ENCODE measurements at places on chromosomes 7 and 10.
A peak's percentile ranks its signal among the peaks of the same experiment; 100 is the strongest.

- no peak for DNase-seq
Measured at GRCh38 chr7:46494028-46494427, 573.0 kb upstream of the IGFBP3 start.

DNA sequence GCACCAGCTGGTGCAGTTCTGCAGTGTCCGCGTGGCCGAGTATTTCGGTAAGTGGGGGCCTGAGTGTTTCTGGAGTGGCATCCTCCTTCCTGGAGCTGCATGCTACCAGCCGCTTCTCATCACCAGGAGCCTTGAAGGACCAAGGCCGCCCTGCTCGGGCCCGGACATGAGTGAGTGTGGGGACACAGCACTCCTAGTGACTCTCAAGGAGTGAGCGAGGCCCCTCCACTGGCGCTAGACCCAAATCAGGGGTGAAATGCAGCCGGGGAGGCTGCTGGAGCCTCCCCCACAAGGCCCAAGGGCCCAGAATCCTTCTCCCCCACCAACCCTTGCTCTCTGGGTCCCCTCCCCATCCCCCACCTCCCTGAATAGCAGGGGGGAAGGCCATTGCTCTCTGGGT, 48.0 kb downstream of the CAMK2B start:
- DNase-seq = no peak

DNA sequence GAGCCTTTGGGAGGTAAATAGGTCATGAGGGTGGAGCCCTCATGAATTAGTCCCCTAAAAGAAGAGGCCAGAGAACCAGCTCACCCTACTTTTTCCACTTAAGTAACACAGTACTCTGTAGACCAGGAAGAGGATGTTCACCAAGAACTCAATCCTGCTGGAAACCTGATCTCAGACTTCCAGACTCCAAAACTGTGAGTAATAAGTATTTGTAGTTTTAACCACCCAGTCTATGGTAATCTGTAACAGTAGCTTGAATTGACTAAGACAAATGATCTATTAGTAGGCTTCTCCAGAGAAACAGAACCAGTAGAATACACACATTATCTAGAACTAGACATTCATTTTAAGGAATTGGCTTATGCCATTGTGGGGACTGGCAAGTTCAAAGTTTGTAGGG, 51.5 kb downstream of the ANKMY2 start:
- no peak for DNase-seq

DNA sequence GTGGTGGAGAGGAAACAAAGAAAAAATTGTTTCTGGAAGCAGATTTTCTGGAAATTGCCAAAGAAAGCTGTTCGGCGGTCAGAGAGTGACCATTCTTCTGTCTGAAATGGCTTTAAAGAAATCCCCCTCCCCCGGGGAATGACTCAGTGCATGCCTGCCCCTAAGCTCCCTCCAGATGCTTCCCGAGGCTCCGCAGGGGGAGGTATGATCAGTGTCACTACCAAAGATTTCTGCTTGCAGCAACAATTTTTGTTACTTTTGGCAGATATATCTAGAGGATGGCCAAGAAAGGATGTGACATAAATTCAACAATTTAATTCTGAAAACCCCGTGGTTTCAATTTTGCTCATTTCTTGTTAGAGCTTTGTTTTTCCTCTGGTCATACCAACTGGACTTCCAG, 163.9 kb downstream of the JCAD start:
- DNase-seq = no peak

DNA sequence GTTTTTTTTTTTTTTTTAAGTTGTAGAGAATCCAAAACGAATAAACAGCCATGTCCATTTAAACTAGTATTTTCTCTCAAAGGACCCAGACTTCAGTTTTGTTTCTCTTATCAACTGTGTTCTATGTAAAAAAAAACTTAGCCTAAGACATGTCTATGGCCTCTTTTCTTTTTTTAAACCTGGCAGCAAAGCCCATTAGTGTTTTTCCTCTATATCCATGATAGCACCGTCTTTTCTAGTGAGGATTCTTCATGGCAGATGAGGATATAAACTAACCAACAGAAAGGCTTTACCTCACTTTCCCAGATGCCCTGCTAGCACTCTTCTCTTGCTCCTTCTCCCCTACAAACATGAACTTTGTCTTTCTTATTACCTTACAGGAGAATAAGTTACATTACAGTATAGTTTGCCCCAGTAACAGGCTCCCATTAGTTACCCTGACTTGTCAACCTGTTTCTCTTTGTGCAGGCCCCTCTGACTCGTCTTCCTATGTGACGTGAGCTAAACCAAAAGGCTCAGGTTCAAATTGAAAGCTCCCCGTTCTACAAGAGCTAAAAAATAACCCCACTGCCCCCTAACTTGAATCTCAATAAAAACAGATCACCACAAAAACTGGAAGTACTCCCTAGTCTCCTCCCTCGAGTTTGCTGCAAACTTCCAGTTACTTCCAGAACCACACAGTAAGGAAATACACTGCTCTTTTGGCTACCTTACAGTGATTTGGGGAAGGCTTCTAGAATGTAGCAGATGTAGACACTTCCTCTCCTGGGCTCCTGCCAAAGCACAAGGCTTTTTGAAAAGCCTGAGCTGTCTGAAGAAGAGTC, 20.1 kb downstream of the P4HA1 start:
- DNase-seq = peak; percentile 16

DNA sequence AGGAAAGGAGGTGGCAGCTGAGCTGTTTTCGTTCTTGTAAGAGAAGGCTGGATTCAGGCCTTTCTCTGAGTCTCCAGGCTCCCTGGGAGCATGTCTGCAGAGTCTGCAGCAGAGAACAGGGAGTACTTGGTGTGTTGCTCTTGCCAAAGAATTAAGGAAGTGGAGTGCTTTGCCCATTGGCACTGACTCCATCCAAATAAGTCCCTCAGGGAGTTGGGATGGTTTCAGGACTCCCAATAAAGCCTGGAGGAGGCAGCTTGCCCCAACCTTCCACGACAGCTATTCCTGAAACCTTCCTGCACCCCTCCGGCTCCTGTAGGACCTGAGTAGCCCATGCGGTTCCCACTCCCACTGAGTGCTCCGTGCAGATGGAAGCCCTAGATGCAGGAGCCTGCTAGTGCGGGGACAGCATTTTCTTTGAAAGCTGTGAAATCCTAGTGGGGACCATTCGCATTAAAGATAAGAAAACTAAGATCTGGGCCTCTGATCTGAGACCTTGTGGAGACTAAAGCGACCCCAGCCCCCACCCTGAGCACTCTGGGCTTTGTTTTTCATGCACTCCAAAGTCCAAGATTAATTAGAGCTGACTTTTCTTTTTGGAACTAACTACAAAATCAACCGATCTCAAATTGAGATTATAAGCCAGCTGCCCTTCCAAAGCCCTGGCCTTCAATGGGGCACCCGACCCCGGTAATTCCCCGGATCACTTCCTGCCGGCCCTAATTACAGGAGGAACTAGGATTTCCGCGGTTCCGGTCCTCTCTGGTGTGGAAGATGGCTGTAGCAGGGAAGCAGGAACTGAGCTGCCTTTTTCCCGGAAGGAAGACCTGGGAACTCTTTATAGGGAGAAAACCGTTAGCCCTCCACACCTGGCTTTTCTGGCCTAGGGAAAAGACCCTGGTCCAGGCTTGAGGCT, 110.2 kb downstream of the COL13A1 start:
- DNase-seq = no peak

DNA sequence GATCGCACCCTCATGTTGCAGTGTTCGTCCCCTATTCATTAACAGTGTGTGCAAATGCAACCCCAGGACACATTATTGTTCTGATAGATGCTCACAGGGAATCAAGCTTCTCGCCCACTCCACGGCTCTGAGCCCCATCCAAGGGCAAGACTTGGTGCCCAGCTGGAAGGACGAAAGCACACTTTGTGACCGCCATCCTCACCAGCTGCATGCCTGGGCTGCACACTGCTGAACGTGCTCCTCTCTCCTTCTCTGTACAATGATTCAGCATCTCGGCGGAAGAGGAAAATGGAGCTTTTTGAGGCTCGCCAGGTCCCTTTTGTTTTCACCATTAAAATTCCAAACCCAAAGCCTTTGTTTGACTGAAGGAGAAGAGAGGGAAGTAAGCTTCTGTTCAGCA, 41.9 kb downstream of the MKI67 start:
- DNase-seq = no peak

- no peak for DNase-seq
Measured at GRCh38 chr7:86956567-86956966, 102.9 kb downstream of the ELAPOR2 start.

Data from activated CD4-positive, alpha-beta T cell treated with anti-CD3 and anti-CD28 coated beads for 36 hours (primary cell).